ENCODE measurements at places on chromosomes 6 and 20.

- peak; percentile 10 for DNase-seq
Measured at GRCh38 chr20:17898548-17898994, 70.0 kb downstream of the SNX5 start.

DNA sequence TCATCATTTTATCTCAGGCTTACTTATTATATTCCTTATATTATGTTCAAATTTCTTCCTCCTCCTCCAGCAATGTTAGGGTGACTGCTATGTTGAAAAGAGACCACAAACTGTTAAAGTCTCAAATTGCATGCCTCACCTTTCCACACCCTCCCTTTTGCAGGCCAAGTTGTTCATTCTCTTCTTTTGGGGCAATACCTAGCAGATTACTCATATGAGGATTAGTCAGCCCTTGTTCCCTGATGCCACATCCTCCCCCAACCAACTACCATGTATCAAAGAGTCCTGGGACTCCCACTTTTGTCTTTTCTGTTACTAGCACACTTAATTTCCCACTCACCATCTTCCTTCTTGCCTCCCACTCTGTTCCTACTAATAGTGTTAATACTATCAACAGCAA is 434.7 kb downstream of the BCKDHB start:
- DNase-seq, result no peak

DNA sequence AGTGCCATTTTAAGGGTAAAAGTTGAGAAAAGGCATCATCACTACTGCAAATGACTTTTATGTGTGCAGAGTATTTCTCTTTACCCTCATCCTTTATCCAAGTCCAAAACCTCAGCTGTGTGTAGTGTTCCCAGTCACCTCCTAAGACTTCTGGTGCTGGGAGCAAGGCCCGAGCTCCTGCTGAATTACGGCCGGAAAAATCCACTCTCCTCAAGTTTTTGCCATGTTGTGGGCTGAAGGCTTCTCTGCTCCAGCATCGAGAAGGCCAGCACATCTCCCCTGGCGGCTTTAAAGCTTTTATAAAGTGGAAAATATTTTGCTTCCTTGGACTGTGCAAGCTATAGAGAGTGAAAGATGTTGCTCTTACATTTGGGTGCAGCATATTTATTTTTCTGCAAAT is 153.2 kb upstream of the THBS2 start:
- DNase-seq, result no peak

DNA sequence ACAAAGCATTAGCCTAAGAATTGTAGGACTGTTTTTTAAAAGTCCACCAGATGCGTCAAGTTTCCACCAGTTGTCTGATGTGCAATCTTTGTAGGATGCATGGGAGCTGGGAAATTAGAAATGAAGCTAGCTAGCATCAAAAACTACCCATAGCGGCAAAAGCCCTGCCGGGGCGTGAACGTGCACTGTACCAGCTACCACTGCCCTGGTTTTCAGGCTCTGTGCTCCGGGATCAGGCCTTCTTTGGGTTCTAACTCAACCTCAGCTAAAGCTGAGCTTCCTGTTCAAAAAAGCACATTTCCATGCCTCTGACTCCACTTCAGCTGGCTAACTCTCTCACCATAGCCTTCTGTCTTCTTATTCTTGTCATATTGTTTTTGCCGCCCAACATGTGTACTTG is 26.9 kb upstream of the FUCA2 start:
- DNase-seq, result no peak

DNA sequence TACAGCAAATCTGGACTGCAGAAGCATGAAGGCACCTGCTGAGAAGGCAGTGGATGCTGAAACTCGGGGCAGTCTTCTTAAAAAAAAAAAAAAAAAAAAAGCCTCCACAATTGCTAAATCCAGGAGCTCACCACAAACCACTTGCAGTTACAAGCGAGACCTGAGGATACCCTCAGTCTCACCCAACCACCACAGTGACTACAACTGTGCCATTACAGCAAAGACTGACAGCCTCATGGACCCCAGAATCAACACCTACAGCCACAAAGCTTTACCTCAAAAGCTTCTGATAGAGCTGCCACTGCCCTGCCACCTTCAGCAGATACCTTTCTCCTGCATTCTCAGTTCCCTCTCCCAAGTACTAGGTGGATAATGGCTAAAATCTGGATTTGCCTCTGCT is 9.0 kb downstream of the COL21A1 start:
- DNase-seq, result no peak

GRCh38 chr6:43981363-43981990 is 145.8 kb downstream of the MRPL14 start:
- DNase-seq, result no peak

DNA sequence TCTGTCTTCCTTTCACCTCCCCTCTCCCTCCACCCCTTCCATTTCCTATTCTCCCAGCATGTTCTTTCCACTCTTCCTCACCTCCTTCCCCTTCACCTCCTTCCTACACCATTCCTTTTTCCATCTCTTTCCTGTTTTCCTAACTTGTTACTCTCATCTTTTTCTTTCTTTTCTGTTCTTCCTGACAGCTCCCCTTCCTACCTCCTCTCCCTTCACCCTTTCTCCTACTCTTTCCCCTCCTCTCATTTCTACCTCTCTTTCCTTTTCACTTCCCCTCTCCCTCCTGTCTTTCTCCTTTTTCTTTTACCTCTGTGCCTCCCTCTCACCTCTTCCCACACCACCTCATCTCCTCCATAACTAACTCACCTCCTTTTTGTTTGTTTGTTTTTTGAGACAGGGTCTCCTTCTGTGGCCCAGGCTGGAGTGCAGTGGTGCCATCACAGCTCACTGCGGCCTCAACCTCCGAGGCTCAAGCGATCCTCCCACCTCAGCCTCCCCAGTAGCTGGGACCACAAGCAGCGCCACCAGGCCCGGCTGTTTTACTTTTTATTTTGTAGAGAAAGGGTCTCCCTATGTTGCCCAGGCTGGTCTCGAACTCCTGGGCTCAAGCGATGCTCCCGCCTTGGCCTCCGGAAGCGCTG is 864 bp upstream of the ARFGEF2 start:
- DNase-seq, result no peak

GRCh38 chr6:139701695-139702094 is 327.2 kb upstream of the CITED2 start:
- DNase-seq, result no peak

DNA sequence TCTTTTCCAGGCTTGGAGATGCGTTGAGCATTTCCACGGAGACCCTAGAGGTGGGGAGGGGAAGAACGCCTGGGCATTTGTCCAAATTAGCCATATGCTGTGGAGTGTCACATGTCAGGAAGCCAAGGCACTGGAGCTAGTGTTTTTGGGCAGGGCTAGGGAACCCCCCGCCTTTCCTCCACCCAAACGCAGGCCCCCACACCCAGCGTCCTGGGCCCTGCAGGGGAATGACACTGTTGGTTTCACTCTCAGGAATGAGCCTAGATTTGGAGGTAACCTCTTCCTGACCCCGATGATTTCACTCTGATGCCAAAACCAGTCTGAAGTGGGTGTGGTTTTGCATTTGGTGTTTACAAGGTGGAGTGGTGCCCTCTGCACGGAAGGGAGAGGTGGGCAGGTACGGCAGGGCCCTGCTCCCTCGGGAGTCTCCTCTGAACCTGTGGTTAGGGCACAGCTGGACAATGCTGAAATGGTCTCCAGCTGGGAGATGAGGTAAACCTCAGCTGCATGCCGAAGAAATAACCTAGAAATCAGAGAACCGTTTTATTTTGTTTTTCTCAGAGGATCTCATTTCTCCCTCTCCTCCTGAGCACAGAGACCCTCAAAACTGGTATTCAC is 29.5 kb downstream of the MTHFD1L start:
- no peak for DNase-seq

DNA sequence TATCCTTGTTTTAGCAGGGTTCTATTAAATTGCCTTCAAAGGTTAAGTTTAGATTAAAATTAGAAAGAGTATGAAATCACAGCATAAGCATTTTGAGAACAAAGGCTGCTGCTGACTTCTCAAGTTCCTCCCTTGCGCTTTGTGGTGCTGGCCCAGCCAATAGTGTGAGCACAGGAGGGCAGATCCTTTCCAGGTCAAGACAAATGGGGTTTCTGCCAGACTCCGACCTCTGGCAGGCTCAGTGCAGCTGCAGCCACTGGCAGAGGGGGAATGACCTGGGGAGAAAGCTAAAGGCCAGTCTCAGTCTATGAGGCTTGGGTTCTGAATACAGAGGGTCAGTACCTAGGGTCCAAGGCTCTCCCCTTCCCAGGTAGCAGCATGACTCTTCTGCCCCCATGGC is 27.0 kb downstream of the CLIC5 start:
- no peak for DNase-seq

GRCh38 chr20:59819496-59820203 is 113.8 kb downstream of the SYCP2 start:
- DNase-seq, result no peak

GRCh38 chr20:64039293-64040160 is 3.5 kb downstream of the C20orf204 start:
- no peak for DNase-seq

DNA sequence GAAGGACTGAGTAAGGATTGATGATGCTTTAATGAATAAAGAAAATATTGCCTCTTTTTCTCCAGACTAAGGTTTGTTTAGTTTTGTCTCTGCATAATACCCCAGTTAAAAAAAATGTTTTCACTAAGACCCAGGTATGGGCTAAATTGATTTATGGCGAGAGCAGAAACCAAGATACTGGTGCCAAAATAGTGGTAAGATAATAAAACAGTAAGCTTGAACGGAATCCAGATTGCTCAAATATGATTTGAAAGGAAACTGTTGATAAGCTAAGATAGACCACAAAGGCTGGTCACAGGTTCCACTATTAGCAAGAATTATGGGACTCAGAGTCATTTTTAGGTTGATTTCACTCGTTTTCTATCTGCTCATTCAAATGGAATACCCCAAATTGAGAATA is 831.2 kb downstream of the EPHA7 start:
- no peak for DNase-seq

GRCh38 chr6:148138573-148138972 is 204.1 kb upstream of the SASH1 start:
- no peak for DNase-seq

GRCh38 chr20:23434521-23435313 is 4.8 kb upstream of the CSTL1 start:
- DNase-seq, result no peak

DNA sequence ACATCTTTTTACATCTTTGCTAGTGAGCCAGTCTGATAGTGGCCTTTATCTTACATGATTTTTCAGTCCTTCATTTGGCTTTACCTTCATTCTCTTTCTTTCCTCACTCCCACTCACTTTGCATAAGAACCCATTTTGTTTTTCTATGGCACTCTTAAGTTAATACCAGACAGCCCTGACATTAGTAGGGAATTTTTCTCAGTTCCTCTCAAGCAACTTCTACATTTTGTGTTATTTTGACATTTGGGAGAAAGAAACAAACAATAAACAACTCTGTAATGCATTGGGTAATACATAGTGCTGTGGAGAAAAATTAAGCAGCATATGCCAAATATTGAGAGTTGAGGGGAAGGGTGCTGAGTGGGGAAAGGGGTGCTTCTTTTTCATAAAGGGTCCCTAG is 524.1 kb upstream of the JAG1 start:
- no peak for DNase-seq

- no peak for DNase-seq
Measured at GRCh38 chr20:57478176-57478575, 46.8 kb downstream of the CTCFL start.

- no peak for DNase-seq
Measured at GRCh38 chr6:110878751-110879522, 4.4 kb downstream of the AMD1 start.

DNA sequence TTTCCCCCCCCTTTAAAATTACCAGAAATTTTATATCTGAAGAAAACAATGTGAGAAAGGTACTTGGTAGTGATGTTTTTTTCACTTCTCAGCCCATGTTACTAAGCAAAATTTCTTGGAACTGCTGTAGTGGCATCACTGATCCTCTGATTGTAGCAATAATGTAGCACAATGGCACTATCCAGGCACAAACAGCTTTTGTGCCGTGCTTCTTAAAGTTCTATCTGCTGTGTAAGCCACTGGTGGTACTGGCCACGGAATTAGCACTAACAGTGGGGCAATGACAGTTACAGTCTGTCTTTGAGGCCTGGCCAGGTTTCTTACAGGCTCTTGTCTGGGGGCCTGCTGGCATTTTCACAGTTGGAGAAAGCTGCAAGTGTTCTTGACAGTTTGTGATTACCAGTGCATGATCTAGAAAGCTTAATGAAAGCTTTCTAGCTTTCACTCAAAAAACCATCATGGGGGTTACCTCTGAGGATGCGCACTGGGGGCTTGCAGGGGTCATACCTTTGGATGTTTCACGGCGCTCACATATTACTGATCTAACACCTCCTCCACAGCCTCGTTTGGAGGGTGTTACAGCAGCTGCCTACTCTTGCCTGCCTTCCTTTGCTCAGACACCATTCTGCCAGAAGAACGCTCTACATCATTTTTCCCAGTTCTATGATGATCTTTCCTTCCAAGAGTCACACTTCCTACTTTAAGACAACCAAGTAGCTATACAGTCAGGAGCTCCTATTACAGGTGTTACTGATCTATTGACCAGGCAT is 58.4 kb upstream of the ARMH2 start:
- DNase-seq, result no peak

GRCh38 chr6:106617302-106617701 is 12.0 kb downstream of the RTN4IP1 start:
- no peak for DNase-seq

- no peak for DNase-seq
Measured at GRCh38 chr6:72367439-72367838, 254.4 kb upstream of the KCNQ5 start.

DNA sequence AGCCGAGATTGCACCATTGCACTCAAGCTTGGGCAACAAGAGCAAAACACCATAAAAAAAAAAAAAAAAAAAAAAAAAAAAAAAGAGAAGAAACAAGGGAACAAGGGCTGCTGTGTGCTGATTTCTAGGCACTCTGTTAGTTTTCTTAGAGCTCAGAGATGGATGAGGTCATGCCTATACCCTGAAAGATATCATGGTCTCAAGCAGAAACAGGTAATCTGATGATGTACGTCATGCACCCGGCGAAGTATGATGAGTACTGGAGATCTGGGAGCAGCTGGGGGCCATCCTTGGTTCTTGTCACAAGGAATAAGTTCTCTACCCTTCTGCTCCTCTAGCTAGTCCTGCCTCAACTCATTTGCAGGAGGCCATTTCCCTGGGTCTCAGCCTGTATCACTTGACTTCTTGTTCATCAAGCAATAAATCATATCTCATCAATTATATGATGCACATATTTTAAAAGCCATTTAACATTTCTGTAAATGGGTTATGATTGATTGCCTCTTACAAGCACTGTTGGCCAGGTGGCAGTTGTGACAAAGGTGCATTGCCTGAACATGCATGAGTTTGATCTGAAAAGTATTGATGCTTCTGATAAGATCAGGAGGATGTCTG is 517.2 kb downstream of the DHX35 start:
- DNase-seq, result no peak

GRCh38 chr20:20327746-20328145 is 40.2 kb upstream of the INSM1 start:
- DNase-seq, result no peak

- no peak for DNase-seq
Measured at GRCh38 chr6:44035621-44036020, 91.6 kb downstream of the MRPL14 start.

Measured in NCI-H1930 (cell line).